ENCODE measurements at places on chromosomes 7 and 10.

- no peak for DNase-seq
These were observed 11.1 kb downstream of the MAFK start for GRCh38 chr7:1541431-1542162.

DNA sequence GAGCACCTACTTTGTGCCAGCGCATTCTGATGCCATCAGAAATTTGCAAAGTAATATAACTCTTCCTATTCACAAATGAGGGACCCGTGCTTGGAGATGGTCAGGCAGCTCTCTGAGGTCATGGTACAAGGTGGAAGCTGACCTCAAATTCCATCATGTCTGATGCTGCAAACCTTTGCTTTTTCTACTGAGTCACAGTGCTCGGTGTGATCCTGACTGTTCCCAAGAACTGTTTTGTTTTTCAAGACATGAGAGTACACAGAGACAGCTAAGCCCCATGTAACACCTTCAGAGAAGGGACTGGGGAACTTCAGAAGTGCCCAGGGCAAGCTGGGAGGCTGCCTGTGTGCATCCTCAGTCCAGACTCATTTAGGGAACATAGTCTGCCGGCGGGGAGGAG lies 111.3 kb downstream of the FRMD4A start:
- DNase-seq = no peak

GRCh38 chr10:32481606-32482005 lies 35.7 kb downstream of the CCDC7 start:
- no peak for DNase-seq

GRCh38 chr7:13802651-13803050 lies 186.8 kb downstream of the ETV1 start:
- DNase-seq = no peak

GRCh38 chr7:158050978-158051651 lies 536.5 kb downstream of the PTPRN2 start:
- no peak for DNase-seq

GRCh38 chr7:47758546-47758945 lies 176.6 kb upstream of the TNS3 start:
- DNase-seq = no peak

Data from frontal cortex (tissue), 4 donors.